ENCODE measurements at places on chromosomes 5 and 9. TPM values are rescaled to one million over a fixed set of nuclear protein-coding genes. Genes with fewer than 3 reads are reported as not detected.

The MARCOL gene
- total RNA-seq = not detected

The FGF18 gene
- 0.08 TPM for total RNA-seq

The CYSRT1 gene
- 0.98 TPM for total RNA-seq

The SPINK7 gene
- not detected for total RNA-seq

The SPATA31A3 gene
- 0.05 TPM for total RNA-seq

The SNX24 gene
- 34.7 TPM for total RNA-seq
